ENCODE measurements at places on chromosomes 11 and 22.

GRCh38 chr22:44916281-44917231 lies 93.2 kb downstream of the PHF21B start:
- no peak for DNase-seq

DNA sequence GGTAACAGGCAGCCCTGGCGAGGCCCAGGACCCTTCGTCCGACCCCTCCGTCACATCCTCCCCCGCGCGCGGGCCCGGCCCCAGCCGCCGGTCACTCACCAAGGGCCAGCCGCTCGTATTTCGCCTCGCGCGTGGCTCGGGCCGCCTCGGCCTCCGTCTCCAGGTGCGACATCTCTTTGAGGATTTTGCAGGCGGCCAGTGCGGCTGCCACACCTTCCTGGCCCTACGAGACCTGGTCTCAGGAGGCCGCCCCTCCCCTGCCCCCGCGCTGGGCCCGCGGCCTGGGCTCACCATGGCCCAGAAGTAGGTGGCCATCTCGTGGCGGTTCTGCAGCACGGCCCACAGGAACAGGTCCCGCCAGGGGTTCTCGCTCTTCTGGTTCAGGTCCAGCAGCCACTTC lies 14.1 kb downstream of the TSSC4 start:
- no peak for DNase-seq

GRCh38 chr22:37243402-37244113 lies 511 bp downstream of the RAC2 start:
- DNase-seq: no peak

DNA sequence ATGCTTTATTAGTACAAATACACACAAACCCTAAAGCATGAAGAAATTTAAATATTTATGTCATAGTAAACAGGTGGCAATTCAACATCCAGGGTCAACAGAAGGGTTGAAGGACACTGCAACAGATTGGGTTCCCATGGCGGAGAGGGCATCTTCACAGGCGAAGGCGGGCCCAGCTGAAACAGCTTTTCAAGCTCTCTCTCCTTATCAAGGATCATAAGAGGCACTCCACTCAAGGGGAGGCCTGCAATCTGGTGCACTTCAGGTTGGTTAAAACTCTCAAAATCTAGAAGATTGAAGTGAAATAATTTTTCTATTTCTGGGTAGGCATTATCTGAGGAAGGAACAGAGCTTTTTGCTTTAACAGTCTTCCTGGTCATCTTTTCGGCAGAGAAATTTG lies 16.8 kb upstream of the SLC22A8 start:
- DNase-seq: no peak

GRCh38 chr11:130118636-130119387 lies 40.8 kb upstream of the ST14 start:
- DNase-seq: no peak

GRCh38 chr11:75813124-75813523 lies 1.9 kb upstream of the UVRAG start:
- DNase-seq: no peak

DNA sequence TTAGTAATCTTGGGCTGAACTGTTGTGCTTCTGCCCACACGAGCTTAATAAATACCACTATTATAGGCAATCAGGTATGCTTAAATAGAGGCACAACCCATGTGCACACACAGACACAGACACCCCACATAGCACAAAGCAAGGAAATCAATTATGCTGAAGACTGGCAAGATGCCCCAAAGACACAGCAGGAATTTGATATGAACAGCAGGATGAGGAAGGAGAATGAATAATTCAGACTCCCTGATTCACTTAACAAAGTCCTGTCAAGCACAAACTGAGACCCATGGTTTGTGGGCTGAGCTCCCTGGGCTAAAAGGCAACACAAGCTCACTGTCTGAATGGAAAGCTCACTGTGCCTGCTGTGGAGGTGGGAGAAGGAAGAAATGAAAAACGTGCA lies 42.5 kb downstream of the RBFOX2 start:
- DNase-seq: no peak

DNA sequence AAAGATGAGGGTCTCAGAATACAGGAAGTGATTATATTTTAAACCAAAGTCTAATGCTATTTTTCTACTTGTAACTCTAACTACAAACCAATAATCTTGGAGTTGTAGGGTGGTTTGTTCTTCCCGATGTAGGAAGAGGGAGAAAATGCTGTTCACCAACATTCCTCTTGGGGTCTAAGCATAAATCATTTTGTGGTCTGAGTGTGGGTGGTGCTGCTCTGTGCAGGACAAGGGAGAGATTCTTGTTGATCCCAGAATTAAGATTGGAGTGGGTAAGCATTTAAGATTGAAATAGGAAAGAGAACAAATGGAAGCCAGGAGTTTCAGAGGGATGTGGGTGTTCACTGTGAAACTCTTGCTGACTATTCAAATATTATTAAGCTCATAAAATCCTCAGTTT lies 38.6 kb upstream of the MMP13 start:
- no peak for DNase-seq

DNA sequence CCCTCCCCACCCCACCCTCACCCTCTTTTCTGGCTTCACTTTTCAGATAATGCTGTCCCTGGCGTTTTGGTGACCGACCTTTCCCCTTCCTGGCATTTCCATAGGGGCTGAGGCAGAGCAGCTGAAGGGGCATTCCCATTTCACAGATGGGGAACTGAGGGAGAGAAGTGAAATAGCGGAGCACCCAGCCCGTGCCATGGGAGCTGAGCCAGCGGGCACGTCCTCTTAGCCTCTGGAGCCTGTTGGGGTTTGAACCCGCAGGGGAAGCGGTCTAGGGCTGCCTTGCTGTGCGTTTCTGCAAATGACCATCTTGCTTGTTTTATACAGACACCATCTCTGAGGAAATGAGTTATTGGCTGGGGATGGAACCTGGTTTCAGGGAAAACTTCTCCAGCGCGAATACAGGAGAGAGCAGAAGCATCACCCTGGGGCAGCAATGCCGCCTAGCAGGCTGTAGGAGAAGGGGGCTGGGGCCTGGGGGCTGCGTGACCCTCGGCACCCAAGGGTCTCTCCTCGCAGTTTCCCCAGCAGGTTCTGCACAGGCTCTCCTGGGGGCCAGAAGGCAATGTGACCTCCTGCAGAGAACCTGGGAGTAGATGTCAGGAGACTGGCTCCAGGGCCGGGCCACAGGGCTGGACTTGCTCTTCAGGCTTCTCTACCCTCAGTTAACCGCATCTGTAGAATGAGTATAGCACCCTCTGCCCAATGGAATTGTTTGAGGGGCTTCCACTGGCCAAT lies 1.5 kb downstream of the PTPRJ start:
- no peak for DNase-seq

GRCh38 chr11:106021181-106021966 lies 666 bp downstream of the MSANTD4 start:
- DNase-seq: no peak

GRCh38 chr11:48007677-48008076 lies 27.3 kb downstream of the PTPRJ start:
- no peak for DNase-seq

- no peak for DNase-seq
These were observed 5.1 kb downstream of the VSIG10L2 start for GRCh38 chr11:125950696-125951651.

DNA sequence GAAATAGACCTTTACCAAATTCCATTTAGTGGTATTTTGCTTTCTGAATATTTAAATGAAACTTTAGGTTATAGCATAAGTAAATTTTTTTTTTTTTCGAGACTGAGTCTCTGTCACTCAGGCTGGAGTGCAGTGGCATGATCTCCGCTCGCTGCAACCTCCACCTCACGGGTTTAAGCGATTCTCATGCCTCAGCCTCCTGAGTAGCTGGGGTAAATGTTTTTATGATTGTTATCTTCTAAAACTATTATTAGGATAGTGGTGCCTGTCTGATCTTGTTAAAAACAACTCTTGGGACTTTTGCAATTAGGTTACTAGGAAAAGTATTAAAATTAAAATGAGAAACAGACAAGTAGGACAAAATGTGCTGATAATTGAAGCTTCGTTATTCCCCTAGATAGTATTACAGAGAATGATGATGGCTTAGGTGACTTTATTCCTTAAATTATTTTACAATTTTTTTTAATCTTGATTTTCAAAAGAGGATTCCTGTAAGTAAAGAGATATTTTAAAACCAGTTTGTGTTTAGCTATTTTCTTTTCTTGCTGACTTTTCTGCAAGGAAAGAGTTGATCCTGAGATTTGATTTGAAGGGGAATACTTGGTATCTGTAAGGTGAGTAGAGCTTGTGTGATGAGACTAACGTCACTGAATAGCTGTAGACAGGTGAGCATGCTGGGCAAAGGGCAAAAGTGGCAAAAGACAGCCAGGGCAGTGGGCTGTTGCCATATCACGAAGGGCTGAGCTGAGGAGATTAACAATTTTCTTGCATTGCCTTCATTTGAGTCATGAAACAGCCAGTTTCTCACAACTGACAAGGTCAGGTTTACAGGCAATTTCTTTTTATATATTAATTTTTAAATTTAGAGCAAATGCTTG lies 20.8 kb downstream of the CRKL start:
- DNase-seq: no peak

DNA sequence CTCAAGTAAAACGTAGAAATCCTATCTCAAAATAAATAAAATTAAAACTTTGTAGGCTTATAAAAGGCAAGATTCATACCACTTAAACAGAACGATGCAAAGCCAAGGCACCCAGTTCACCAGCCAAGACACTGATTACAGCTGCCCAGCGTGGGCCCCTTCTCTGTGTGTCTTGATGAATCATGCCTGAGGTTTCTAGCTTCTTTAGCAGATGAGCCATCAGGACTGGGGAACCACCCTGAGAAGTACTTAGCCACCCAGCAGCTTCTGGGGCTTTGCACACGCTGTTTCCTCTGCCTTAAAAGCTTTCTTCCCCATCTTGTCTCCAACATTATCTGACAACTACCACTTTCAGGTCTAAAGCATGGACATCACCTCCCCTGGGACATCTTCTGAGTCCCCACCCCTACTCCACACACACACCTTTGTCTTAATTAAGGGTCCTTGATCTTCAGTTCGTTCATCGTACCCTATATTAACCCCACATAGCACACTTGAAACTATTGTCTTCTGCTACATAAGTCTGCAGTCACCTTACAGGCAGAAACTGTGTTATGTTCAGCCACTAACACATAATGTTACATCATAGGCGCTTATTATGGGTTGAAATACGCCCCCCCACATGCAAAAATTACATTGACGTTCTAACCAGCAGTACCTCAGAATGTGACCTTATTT lies 8.7 kb upstream of the LAYN start:
- peak; percentile 40 for DNase-seq

DNA sequence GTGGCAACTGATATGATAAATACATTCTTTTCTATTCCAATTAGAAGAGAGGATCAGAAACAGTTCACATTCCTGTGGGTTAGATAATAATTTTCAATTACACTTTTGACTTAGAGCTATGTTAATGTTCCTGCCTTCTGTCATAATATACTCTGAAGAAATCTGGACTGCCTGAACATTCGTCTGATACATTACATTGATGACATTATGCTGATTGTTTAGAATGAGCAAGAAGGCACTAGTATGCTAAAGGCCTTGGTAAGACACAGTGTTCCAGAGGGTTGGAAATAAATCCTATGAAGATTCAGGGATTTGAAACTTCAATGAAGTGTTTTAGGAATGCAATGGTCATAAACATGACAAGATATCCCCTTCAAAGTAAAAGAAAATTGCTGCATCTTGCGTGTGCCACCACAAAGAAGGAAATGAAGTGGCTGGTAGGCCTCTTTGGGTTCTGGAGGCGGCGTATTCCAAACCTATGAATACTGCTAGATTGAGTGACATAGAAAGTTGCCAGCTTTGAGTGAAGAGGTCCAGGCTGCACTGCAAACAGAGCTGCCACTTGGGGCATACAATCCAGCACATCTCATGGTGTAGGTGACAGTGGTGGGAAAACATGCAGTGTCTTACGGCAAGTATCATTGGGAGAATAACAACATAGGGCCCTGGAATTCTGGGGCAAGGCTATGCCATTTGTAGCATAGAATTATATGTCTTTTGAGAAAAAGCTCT lies 21.2 kb upstream of the PDE3B start:
- DNase-seq: no peak

GRCh38 chr22:38696606-38697424 lies 3.9 kb downstream of the JOSD1 start:
- no peak for DNase-seq

- no peak for DNase-seq
These were observed 7.9 kb downstream of the NPTXR start for GRCh38 chr22:38835888-38836301.

DNA sequence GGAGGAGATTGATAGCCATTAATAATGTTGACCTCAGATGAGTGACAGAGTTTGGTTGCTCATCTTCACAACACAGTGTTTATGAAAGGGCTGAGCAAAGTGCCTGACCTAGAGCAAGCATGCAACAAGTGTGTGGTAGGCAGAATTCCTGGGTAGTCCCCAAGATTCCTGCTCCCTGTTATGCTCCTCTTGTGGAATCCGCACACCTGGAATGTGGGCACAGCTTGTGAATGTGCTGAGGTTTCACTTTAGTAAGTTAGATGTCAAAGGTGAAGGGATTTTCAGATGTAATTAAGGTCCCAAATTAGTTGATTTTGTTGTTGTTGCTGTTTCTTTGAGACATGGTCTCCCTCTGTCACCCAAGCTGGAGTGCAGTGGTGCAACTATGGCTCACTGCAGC lies 20.7 kb upstream of the SPON1 start:
- DNase-seq: no peak

DNA sequence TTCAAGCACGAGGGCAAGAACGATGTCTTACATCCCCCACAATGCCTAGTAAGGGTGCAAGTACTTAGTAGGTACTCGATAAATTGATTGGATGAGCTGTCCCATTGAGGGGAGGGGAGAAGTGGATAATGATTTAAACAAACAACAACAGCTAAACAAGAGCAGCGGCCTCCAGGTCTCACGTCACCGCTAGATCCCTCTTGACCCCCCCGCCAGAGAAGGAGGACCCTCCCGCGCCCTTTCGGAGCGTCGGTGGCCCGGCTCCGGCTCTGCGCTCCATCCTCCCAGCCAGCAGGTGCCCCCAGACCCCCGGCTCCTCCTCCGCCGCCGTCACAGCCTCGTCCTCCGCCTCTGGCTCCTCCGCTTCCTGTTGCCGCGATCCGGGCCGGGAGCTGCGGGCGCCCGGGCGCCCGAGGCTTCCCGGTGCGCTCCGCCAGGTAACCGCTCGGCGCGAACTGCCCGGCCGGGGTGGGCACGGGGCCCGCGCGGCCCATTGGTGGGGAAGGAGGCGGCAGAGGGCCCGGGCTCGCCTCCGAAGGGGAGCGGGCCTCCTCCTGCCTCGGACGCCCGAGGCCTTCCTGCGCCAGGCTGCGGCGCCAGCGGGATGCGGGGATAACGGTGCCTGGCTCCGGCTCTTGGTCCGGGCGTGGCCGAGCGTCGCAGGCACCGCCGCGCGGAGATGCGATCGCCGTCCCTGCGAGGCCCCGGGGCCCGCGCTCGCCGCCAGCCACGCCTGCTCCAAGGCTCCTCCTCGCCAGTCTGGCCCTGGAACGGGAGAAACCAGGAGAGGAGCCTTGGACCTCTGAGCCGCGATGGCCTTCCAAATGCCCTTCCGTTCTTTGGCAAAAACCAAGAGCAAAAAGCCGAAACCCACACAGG lies at the start of gene TLCD5:
Gene TLCD5 (plus strand): TSS at position 368 of the 879 bp plus-strand sequence. CDS start 2,143 bp downstream, outside the sequence.
- DNase-seq: peak; percentile 32

DNA sequence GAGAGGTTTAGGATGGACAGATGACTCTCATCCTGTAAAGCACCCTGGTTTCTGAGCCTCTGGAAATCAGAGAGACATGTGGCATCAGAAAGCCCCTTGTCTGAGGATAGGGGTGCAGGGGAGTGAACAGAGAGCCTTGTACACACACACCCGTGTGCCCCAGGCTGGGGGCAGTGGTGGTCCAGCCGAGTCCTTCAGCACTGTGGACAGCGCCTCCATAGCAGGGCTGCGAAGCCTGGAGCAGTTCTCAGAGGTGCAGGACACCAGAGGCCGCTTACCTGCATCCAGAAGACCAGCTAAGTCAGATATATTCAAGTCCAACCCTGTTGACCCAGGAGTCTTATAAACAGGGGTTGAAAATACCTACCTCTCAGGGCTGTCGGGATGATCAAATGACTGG lies 11.5 kb upstream of the IGSF9B start:
- no peak for DNase-seq

All from stimulated activated CD4-positive, alpha-beta T cell treated with anti-CD3 and anti-CD28 coated beads, Interleukin-1b, Interleukin-23, amount 100 ng/mL, for 4 hours (primary cell).